ENCODE measurements at places on chromosomes 12 and 14.
A peak's percentile ranks its signal among the peaks of the same experiment; 100 is the strongest.

DNA sequence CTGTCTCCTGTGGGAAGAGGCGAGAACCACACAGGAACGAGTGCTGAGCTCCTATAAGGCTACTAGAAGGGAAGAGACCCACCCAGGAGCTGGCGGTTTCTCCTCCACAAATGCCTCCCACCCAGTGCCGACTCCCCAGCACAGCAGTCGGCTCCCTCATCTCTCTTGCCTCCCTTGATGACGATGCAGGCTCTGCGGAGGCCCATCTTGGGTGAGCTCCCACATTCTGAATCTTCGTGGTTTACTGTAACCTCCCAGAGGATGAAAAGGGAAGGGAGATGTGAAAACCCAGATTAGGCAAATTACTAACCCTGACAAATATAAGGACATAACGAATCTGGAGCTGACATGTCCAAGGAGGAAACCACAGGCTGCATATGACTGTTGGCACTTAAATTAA lies 23.8 kb downstream of the GRIN2B start:
- DNase-seq = no peak

DNA sequence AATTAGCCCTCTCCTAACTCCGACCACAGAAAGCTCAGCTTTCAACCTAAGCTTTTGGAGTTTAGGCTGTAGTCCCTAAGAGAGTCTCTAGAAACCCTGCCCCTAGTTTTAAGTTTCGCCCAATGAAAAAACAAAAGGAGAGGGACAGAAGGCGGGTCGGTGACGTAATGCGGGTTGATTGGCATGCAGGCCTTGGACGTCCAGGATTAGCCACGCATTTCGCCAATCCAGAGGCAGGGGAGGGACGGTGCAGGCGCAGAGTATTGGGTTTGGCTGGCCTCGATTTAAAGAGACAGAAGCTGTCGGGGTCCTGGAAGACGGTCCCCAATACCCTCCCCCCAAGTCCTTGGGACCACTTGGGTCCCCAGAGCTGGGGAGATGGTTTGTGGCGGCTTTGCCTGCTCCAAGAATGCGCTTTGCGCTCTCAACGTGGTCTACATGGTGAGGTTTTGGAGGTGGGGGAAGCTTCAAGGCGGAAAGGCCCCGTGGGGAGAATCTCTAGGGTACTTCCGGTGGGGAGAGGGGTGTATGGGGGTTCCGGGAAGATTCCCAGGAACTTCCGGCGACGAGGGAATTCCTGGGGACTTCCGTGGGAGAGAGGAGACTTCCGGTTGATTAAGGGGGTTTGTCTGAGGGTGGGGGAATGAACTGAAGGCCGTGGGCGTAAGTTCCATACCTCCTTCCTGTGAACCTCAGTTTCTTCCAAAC lies at the start of gene TSPAN31:
Gene TSPAN31, plus strand, starts transcription at position 263 of the 708 bp plus-strand sequence. Its CDS starts 116 bp downstream, at position 379.
- peak; percentile 90 for DNase-seq

GRCh38 chr12:10612984-10613348 lies 443 bp downstream of the MAGOHB start:
- no peak for DNase-seq

DNA sequence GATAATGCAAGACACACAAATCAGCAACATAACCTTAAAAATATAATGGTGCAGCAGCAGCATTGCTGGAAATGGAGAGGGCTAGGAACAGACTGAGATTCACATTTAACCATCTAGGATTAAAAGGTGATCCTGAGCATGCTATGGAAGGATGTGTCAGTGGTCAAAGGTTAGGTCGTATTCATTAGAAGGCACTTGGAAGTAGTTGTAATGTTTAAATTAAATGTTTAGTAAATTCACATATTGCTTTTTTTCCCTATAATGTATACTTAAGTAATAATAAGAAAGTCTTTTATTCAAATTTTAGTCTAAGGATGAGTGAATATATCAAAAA lies 368.6 kb upstream of the PDE3A start:
- DNase-seq = no peak

DNA sequence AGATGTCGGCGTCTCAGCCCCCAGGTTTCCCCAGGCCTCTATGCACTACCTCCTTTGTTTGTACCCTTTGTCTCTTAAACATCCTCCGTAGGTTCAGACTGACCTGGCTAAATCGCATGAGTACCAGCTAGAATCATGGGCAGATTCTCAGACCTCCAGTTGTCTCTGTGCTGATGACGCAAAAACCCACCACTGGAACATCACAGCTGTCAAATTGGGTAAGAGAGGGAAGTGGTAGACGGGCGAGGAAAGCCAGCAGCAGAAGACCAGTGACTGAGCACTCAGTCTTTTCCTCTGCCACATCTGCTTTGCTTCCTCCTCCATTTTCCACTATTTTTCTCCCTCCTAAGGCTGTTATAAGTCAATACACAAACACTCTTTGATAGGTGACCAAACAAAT lies 29.7 kb downstream of the A2ML1 start:
- no peak for DNase-seq

- DNase-seq = no peak
Measured at GRCh38 chr14:90564496-90564895, 167.7 kb downstream of the CALM1 start.

GRCh38 chr12:104596134-104596799 lies 139.5 kb downstream of the CHST11 start:
- DNase-seq = no peak

GRCh38 chr14:33369972-33370371 lies 431.3 kb downstream of the NPAS3 start:
- DNase-seq = no peak

GRCh38 chr14:101907619-101908018 lies 56.8 kb upstream of the DYNC1H1 start:
- no peak for DNase-seq

DNA sequence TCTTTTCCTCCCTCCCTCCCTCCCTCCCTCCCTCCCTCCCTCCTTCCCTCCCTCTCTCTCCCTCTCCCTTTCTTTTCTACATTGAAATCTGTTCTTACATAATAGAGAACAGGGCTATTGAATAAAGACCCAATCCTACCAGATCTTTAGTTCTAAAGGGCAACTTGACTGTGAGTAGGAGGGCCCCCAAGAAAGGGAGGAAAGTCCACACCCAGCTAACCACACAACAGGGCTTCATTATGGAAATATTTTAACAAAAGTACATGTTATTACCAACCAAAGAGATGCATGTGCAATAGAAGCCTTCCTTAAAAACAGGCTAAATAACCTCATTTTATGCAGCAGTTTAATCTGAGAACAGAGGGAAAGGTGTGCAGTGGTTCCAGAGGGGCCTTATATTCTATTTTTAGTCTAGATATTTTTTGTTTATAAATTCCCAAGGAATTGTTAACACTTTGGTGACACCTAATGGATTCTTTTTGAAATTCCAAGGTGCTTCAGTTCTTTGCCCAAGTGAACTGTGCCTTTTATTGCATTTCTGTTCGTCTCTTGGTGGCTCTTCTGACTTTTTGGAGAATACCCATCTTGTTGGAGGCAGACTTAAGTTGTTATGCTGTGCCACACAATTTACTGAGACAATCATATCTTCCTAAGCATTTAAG lies 63.0 kb downstream of the GNS start:
- no peak for DNase-seq

DNA sequence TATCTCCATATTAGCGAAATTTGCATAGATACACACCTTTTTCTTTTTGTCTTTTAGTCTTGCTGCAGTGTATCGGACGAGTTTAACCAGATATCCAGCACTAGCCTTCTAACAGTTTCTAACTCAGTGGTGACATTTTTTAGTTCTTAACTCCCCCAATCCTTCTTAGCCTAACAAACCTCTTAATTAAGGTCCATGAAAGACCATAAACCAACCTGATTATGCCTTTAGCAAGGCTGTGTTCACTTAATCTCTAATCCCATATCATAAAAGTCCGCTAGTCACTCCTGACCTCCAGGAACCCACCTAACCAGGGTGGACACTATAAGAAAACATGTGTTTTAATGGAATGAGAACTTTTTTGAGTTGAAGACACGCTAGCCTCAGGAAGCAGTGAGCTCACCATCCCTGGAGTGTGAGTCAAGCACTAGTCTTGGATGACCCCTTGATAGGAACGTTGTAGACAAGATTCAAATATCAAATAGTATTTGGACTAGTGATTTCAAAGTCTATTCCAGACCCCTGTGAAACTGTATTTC lies 9.5 kb downstream of the CDKN1B start:
- peak; percentile 31 for DNase-seq

- no peak for DNase-seq
Measured at GRCh38 chr12:13195250-13195649, 1.3 kb upstream of the EMP1 start.

GRCh38 chr12:4178424-4179170 lies 95.0 kb upstream of the CCND2 start:
- DNase-seq = no peak

DNA sequence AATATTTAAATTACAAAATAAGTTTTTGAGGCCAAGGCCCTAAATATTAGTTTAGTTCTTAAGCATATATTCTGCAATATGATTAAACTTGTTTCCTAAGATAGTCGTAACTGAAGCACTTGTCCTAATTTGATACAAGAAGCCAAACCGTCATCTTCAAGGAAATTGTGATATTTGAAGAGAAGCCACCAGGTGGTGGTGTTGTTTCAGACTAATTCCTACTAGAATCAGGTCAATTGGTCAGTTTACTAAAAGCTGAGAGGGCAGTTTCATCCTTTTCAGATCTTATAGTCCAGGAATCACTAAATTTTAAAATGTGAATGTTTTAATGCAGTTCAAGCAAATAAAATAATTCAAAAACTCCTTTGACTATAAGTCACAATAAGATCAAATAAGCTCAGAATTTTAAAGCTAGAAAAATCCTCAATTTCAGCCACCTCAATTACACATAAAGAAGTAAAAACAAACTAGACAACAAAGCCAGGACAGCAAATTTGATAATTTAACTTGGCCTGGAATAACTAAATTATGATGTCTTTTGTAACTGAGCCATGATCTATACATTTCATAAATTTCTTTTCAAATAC lies 7.1 kb upstream of the ARL1 start:
- DNase-seq = no peak

GRCh38 chr14:73662487-73662943 lies 17.7 kb downstream of the DNAL1 start:
- DNase-seq = no peak

DNA sequence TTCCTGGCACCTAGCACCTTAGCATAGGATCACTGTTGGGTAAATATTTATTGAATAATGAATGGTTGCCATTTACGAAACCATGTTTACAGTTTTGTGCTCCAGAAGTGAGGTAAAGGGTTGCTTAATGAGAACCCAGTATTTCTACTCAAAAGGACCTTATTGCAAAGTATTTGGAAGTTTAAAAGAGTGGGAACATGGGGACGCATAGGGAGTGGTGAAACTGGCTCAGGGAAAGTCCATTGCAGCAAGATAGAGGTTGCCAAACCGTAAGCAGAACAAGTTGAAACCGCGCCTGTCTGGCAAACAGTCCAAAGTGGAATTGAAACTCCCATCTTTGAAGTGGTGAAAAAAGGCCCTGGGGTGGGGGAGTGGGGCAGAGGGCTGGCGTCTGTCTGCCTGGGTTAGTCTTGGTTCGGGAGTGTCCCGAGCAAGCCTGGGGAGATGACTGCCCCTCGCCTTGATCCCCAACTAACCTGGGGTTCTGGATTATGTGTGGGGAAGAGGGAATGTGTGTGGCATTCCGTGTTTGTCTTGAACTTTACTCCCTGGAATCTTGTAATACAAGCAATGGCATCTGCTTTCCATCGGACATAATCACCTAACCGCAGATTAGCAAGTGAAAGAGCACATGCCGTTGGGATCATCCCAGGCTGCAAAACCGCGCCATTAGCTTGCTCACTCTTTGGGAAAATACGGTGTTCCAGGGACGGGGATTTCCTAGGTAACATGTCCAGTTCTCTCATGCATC lies 7.2 kb downstream of the ALDH2 start:
- no peak for DNase-seq

DNA sequence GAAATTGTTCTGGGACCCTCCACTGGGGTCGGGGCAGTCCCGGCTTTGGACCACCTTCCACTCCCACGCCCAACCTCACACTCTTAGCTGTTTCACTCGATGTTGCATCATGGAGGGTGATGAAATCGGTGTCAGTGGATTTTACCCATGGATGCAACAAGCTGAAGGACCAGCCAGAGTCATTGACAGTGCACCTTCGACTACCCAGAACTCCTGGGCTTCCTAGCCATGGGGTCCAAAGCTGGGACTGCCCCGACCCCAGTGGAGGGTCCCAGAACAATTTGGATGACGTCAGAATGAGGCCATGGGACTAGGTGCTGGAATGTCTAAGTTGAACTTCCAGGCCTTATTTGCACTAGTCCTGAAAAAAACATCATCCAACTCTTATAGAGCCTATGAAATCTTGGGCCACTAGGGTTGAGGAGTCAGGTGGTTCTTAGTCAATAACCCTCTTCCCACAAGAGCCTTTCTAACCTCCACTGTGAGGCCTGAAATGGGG lies 882 bp upstream of the IL23A start:
- DNase-seq = no peak

DNA sequence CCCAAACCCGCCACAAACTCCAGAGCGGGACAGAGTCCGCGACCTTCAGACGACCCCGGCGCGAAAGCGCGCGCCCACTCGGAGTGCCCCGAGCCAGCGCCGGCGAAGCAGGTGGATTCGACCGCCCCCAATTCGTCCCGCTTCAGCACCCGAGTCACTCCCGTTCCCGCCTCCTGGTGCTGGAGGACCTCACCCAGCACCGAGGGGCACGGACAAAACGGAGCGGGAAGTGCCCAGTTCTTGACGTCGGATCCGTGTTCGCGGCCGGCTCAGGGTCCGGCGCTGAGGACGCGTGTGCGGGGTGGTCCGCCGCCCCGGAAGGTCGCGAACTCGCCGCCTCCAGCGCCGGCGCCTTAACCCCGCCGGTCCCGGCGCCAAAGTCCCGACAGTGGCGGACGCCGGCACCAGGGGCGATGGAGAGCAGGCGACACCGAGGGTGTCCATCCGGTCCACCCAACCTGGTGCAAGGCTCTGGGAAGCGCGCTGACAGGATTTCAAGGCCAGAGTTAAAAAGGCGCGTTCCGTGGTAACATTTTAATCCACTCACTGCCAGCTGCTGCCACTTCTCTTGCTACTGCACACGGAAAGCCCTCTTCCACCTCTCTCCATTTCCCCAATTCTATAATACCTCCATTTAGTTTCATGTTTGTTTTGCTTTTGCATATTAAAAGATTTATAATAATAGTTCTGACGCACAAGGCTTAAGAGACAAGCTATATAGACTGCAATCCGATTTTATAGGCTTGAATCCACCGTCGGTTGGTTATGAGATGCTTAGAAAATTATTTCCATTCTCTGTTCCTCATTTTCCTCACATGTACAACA lies 240.0 kb upstream of the CPNE8 start:
- no peak for DNase-seq

- DNase-seq = no peak
Measured at GRCh38 chr12:128815779-128816642, 7.7 kb downstream of the SLC15A4 start.

DNA sequence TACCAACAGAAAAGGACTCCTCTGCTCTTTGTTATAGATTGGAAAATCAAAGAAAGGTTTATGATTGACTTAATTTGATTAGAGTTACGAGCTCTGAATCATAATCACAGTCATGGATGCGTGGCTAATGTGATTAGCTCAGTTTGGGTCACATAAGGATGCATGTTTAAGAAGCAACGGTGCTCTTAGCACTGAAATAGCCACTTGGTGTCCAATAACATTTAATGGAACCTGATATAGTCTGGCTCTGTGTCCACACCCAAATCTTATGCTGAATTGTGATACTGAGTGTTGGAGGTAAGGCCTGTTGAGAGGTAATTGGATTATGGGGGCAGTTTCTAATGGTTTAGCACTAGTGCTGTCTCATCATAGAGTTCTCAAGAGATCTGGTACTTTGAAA lies 501.6 kb downstream of the SLC6A15 start:
- no peak for DNase-seq

- DNase-seq = peak; percentile 61
Measured at GRCh38 chr12:132560614-132561426, 49.6 kb downstream of the LRCOL1 start.

GRCh38 chr14:96279564-96279963 lies 23.6 kb downstream of the BDKRB1 start:
- no peak for DNase-seq
